ENCODE measurements at places on chromosomes 7 and 10.

DNA sequence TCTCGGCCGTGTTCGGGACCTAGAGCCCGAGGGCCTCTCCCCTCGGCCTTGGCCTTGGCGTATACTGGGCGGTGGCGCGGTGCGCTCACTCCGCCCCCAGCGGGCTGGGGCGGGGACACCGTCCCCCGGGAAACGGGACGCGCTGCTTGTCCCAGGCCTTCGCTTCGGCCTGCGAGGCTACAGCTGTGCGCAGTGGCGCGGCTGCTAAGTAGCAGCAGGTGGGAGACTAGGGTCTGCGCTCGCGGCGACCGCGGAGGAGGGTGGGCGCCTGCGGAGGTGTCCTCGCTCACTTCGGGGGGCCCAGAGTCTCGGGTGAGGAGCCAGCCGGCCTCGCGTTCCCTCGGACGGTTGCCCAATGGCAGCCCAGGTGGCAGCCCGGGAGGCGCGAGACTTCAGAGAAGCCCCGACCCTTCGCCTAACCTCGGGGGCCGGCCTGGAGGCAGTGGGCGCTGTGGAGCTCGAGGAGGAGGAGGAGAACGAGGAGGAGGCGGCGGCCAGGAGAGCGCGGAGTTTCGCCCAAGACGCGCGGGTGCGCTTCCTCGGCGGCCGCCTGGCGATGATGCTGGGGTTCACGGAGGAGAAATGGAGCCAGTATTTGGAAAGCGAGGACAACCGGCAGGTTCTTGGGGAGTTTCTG, at the start of gene DNAH11:
Gene DNAH11 (plus strand): TSS at position 149 of the 637 bp plus-strand sequence. CDS start 207 bp downstream, at position 356.
- peak; percentile 4 for DNase-seq

GRCh38 chr7:2019711-2020511, 212.8 kb downstream of the MAD1L1 start:
- DNase-seq, result peak; percentile 50

DNA sequence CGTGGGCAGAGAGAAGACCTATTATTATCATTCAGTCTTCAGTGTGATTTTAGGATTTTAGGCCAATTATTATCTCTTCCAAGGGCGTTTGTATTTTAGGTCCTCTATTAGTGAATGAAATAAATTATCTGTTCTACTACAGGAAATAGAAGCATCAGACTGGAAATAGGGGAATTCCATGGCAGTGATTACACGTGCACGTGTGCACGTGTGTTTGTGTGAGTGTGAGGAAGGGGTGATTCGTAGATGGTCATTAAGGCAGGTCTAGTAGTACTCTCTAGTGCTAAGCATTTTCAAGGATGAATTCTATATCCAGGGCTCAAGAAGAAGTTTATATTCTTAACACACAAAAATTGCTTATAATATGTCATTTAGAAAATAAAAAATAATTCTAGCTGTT, 623.2 kb downstream of the GATA3 start:
- no peak for DNase-seq

- DNase-seq, result no peak
These were observed 227.1 kb downstream of the AUTS2 start for GRCh38 chr7:69825113-69825972.

GRCh38 chr7:100010901-100011300, 4.5 kb upstream of the ZKSCAN1 start:
- no peak for DNase-seq

- no peak for DNase-seq
These were observed 986.9 kb downstream of the REEP3 start for GRCh38 chr10:64508029-64508661.

GRCh38 chr7:90726623-90727022, 130.5 kb downstream of the CDK14 start:
- DNase-seq, result no peak

DNA sequence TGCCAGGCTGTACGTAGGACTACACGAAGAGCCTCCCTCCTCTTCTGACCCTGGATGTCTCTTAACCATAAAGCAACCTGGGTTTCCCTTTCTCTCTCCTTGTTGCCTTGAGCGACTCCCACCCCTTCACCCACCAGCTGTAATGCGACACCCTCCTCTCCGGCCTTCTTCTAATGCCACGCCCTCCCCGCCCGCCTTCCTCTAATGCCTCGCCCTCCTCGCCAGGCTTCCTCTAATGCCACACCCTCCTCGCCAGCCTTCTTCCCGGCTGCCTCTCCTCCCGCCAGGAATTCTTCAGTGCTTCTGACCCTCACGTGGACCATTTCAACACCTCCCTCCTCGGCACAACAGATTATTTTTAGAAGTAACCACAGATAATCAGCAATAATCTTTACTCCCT, 348.5 kb upstream of the SHH start:
- no peak for DNase-seq

GRCh38 chr10:46033602-46034011, 3.2 kb upstream of the NCOA4 start:
- no peak for DNase-seq

DNA sequence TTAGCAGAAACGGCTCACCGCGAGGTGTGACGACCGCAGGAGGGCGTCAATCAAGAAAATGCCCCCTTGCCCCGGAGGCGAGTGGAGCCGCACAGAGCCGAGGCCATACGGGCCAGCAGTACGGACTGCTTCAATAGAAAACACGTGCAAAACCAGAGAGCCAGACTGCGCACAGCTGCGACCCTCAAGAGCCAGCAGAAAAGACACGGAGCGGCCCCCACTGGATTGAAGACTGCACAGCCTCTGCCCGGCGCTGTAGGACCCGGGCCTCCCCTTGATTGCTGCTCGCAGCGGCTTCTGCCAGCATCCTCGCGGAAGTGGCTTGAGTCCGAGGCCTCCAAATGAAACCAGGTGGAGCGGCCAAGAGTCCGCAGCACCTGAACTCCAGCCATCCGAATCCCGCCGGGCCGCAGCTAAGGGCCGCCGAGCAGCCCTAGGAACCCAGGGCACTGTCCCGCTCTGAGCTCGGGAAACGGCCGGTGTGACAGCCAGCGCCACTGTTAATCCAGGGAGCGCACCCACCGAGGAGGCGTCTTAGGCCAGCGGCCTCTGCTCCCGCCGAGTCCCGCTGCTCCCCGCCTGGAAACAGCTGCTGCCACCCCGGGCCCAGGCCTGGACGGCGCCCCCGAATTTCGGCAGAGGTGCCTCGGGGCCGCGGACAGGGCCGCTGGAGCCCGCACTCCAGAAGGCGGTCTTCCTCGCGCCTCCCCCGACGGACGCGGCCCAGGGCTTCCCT, 660 bp upstream of the HHEX start:
- DNase-seq, result no peak

GRCh38 chr7:134842886-134843430, 63.5 kb downstream of the CALD1 start:
- no peak for DNase-seq

GRCh38 chr7:73851410-73852338, 9.3 kb upstream of the TMEM270 start:
- no peak for DNase-seq

GRCh38 chr10:108303149-108303548, 1138.6 kb upstream of the SORCS1 start:
- no peak for DNase-seq

DNA sequence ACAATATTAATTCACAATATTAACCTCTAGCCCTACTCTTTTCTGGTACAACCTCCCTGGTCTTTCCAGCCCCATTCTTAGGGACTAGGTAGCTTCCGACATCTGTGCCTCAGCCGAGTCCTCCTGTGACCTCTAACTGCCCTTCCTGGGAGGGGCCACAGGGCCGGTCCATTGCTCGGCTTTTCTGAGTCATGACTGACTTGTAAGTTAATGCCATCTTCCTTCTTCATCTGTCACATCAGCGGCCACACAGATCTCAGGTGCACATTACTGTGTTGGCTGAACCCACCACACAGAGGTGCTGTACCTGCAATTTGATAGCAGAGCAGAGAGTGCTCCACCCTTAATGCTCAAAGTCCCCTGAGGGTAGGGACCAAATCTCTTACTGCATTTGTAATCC, 4.1 kb upstream of the CPA4 start:
- DNase-seq, result no peak

GRCh38 chr7:129006636-129007414, 48.1 kb downstream of the TNPO3 start:
- DNase-seq, result no peak

DNA sequence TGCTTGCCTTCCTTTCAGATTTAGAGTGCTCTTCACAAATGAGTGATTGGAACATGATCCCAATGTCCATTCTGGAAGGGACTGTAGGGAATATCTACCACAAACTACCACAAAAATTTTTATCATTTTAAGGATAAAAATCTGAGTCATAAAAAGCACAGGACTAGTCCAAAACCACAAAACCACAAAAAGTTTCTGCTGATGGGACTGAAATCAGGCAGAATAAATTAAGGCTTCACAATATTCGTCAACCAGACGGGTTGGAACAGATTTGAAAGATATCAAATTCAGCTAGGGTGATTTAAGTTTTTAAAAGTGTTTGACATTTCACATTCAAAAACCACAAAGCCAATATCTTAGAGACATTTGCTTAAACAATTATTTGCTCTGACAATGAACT, 100.1 kb upstream of the PTN start:
- DNase-seq, result no peak

GRCh38 chr10:71358277-71358676, 38.4 kb upstream of the CDH23 start:
- no peak for DNase-seq

- DNase-seq, result no peak
These were observed 248.5 kb upstream of the GRB10 start for GRCh38 chr7:51031216-51031615.

GRCh38 chr10:49592726-49593563, 17.2 kb upstream of the SLC18A3 start:
- peak; percentile 69 for DNase-seq

DNA sequence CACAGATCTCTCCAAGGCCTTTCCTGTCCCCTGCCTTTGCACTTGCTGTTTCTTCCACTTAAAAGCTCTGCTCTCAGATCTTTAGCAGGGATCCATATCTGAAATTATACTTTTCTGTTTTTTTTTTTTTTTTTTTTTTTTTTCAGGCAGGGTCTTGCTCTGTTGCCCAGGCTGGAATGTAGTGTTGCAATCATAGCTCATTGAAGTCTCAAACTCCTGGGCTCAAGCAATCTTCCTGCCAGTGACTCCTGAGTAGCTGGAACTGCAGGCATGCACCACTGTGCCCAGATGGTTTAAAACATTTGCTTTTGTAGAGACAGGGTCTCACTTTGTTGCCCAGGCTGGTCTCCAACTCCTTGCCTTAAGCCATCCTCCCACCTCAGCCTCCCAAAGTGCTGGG, 5.0 kb upstream of the TSPAN15 start:
- DNase-seq, result no peak

GRCh38 chr10:77160679-77161078, 476.9 kb downstream of the KCNMA1 start:
- no peak for DNase-seq

GRCh38 chr10:71621231-71622153, 98.1 kb downstream of the C10orf105 start:
- peak; percentile 74 for DNase-seq

- DNase-seq, result no peak
These were observed 29.1 kb downstream of the EPC1 start for GRCh38 chr10:32317795-32318357.

DNA sequence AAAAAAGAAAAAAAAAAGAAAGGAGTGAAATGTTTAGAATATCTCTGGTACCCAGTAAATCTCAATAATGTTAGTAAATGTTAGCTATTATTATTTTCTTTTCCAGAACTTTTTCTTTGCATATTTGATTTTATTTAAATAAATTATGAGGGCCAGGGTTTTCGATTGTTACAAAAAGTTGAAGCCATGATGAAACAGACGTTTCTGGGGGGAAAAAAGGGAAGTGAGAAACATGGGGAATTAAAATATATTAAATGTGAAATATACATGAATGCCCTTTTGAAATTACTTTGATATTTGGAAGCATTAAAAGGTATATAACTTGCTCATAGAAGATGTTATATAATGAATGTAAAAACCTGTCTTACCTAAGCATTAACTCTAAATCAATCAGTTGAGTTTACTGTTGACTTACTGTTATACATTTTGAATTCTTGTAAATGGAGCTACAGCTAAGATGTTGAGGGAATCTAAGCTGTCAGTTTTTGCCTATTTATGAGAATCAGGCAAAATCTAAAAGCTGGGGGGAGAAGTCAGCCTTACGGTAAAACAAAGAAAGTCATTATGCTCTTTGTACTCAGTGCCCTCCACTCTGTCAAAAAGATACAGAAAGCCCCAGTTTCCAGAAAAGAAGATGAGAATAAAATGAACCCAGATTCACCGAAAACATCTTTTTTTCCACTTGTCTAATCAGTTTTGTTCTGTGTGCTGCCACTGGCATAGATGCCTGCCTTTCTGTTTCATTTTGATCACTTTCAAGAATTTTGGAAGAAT, 30.0 kb upstream of the KDM7A start:
- DNase-seq, result no peak

- peak; percentile 59 for DNase-seq
These were observed 429.1 kb upstream of the NFE2L3 start for GRCh38 chr7:25722856-25723255.

DNA sequence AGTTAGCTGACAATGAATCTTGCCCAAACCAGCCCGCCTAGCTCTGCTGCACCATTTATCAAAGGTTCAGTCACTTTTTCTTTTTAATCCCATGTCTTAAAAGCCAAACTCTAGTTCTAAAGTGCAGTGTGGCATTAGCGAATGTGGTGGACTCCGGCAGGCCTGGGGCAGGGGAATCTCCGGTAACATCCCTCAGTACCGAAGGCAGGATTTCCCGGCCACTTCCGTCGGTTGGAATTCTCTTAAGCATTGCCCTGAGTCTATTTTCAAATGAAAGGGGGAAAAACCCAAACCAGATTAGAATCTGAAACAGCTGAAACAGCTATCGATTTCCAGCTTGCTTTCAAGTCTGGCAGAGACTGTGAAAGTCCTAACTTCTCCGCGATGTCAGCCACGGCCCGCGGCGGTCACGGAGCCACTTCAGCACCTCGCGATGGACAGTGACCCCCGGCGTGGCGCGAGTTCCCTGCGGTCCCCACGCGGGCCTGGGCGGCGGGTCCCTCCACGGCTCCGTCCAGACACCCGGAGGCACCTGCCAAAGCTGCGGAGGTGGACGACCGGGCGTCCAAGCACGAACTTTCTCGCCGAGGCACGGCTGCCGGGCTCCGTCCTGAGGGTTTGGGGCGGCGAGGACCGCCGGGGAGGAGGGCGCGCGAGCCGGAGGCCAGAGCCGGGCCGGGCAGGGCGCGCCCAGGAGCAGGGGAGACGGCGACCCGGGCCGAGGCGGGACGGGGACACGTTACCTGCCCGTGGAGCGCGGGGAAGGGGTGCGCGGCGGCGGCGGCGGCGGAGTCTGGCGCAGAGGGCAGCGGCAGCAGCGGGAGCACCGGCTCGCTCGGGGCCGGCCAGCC, 745 bp downstream of the TCERG1L start:
- DNase-seq, result no peak

DNA sequence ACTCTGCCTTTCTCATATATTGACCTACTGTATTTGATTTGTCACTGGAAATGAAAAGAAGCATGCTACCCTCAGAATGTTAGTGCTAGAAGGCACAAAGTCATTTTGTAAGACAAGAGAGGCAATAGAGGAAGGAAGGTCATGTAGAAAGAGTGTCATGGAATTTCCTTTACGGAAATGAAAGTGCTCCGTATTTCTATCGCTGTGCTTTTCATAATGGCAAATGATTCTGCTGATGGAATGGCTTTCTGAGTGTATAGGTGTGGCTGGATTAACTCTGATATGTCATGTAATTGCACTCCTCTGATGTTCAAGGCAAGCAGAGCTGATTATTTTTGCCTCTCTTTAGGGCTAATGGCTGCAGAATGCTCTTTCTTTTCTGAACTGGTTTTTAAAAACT, 15.5 kb upstream of the STEAP4 start:
- peak; percentile 21 for DNase-seq
